ENCODE measurements at places on chromosomes 16 and 17. TPM values are rescaled to one million over a fixed set of nuclear protein-coding genes. Genes with fewer than 3 reads are reported as not detected.

DNA sequence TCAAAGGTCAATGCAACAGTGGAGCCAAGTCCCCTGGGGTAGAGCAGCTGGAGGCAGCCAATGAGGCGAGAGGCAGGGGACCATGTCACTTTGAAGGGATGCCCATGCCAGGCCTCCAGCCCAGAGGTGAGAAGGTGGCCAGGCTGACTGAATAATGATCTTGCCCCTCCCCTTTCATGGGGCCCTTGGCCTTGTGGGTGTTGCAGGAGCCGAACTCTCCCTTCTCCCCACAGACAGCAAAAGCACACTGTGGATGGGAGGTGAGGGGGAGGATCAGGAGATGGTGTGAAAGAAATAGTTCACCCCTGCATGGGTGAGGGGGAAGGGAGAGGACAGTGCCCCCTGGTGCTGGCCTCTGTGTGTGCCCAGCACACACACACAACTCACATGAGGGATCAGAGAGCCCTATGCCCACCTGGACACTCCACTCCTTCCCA is 15.8 kb upstream of the TBX21 start:
- no peak for DNase-seq

The CACNA1H gene
- 69.6 TPM for polyA plus RNA-seq

DNA sequence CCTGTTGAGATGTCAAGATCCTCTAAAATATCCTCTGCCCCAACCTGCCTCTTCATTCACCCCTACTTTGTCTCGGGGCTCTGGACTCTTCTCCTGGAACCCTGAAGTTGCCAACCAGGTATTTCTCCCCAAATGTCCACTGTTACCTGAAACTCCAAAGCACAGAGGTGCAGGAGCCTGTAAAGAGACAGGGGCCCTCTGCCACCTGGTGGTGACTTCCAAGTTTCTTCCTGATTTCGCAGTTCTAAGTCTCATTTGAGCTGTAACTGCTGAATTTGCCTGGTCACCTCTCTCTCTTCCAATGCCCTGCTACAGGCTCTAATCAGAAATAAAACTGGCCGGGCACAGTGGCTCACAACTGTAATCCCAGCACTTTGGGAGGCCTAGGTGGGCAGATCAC is 77.1 kb upstream of the RCVRN start:
- DNase-seq = no peak

GRCh38 chr17:64183815-64184214 is 53.9 kb upstream of the ERN1 start:
- no peak for DNase-seq

The CPNE2 gene
- 24.8 TPM for polyA plus RNA-seq

The NPIPB2 gene
- polyA plus RNA-seq = 3.4 TPM

- DNase-seq = no peak
Measured at GRCh38 chr17:57739402-57740234, 5.5 kb downstream of the CCDC182 start.

GRCh38 chr17:35736236-35736635 is 4.8 kb downstream of the RASL10B start:
- no peak for DNase-seq

- DNase-seq = no peak
Measured at GRCh38 chr16:74936902-74937560, 47.9 kb downstream of the WDR59 start.

DNA sequence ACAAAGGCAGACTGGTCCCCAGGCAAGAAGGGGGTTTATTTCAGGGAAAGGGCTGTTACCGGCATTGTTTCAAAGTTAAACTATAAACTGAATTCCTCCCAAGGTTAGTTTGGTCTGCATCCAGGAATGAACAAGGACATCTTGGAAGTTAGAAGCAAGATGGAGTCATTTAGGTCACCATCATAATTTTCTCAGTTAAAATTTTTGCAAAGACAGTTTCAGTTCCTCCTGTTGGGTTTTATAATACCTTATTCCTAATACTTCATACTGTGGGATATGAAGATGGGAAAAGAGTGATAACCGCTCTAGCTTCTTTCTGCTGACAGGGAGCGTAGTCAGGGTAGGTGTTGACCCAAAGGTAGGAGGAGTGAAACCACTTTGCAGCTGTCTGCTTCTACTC is 24.8 kb downstream of the PMM2 start:
- DNase-seq = no peak

The ZG16B gene
- 0.56 TPM for polyA plus RNA-seq

DNA sequence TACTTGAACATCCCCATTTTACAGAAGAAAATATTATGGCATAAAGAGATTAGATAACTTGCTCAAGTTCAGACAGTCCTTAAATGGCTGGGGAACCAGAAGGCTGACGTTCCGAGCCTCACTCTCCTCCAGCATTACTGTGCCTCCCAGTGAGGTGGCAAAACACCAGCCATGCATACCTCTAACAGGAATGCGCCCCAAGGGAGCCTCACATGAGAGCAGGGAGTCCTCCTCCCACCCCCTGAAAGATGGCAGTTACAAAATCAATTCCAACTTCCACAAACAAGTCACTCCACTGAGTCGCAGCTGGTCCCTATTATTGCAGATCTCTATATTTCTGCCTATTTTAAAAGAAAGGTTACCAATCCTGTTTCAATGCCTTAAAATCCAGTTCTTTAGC is 55.5 kb downstream of the ANKFY1 start:
- no peak for DNase-seq

DNA sequence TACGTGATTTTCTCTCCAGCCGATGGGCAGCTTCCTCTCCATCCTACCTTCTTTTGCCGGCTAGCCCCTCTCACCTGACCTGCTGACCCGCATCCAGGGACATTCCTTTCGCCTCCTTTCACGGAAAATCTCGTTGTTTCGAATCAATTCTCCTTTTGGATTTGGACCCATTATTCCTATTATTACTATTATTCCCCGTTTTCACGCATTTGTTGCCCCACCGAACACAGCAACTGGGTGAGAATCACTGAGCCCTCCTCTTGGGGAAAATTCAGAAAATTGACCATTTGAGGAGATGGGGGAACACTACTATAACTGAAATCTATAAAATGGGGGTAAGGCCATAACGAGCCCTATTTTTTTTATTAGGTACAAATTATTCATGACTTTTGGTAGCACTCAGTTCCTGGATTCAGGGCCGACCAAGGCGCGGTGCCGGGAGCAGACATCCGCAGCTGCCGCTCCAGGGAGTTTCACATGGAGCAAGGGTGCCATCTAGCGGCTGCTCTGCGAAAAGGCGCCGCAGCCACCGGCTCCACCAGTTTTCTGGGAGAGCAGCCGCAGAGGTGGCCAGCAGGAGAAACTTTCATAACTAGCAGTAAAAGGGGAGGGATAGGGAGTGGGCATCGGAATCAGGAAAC is 3.3 kb upstream of the HOXB8 start:
- DNase-seq = peak; percentile 88

The CCDC200 gene
- 11.2 TPM for polyA plus RNA-seq

- DNase-seq = peak; percentile 24
Measured at GRCh38 chr16:46629331-46630219, 8.4 kb upstream of the SHCBP1 start.
